ENCODE measurements at places on chromosomes 4 and X.

DNA sequence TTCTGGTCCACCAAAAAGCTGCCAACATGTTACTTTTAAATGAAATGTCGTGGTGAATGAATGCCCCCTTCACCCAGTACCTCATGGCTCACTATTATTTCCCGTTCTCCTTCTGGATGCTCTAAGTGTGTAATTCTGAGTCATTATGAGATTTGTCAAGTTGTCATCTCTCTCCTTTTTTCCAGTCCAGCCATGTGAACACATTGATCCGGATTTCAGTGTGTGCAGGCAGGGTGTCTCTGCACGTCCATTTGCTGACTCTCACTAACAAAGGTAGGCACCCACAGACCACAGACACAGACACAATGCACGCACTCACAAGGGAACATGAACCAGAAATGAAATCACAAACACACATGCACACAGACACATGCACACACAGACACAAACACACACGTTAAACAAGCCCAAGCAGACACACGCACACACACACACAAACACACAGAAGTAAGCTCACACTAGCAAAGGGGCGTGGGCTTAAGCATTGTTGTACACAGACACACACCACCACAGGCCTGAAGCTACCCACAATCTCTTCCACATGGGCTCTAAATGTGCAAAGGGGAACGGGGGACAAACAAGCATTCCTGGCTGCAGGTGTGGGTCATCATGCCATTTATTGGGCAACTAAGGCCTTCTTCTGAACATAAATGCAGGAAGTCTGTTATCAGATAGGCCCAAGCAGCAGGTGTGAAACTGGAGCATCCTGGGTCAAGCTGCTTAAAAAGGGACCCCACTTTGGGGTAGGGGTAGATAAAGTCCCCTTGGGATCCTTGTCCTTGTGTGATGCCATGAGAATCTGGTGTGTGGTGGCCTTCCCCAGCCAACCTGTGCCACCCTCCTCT is 58.1 kb downstream of the NBDY start:
- no peak for DNase-seq
- no peaks in the 10 kb centered on the region for H3K27me3 ChIP-seq
- H3K4me3 ChIP-seq = no peak overlapping the region
- peaks cover 3% of the 10 kb centered on the region for H3K4me1 ChIP-seq
- no peaks in the 10 kb centered on the region for H3K36me3 ChIP-seq
- H3K27ac ChIP-seq = no peak overlapping the region

GRCh38 chrX:108064613-108065012 is 19.7 kb downstream of the VSIG1 start:
- H3K4me1 ChIP-seq = no peaks in the 10 kb centered on the region
- H3K4me3 ChIP-seq = no peak overlapping the region
- no peaks in the 10 kb centered on the region for H3K27me3 ChIP-seq
- no peak overlapping the region for H3K27ac ChIP-seq
- no peaks in the 10 kb centered on the region for H3K36me3 ChIP-seq

- H3K4me3 ChIP-seq = no peak overlapping the region
- peaks cover 33% of the 10 kb centered on the region for H3K4me1 ChIP-seq
- H3K27ac ChIP-seq = no peak overlapping the region
- DNase-seq = no peak
- no peaks in the 10 kb centered on the region for H3K27me3 ChIP-seq
Observed at GRCh38 chr4:16126714-16127113, 42.9 kb upstream of the PROM1 start.

GRCh38 chrX:133215017-133215416 is 3.1 kb downstream of the TFDP3 start:
- no peak overlapping the region for H3K27ac ChIP-seq
- no peaks in the 10 kb centered on the region for H3K27me3 ChIP-seq
- H3K36me3 ChIP-seq = no peaks in the 10 kb centered on the region
- H3K4me1 ChIP-seq = no peaks in the 10 kb centered on the region
- no peak for DNase-seq

GRCh38 chr4:185713731-185714130 is 98.3 kb downstream of the SORBS2 start:
- H3K4me1 ChIP-seq = no peaks in the 10 kb centered on the region
- no peak overlapping the region for H3K27ac ChIP-seq
- H3K4me3 ChIP-seq = no peak overlapping the region
- no peak for DNase-seq
- H3K27me3 ChIP-seq = no peaks in the 10 kb centered on the region
- no peaks in the 10 kb centered on the region for H3K36me3 ChIP-seq

DNA sequence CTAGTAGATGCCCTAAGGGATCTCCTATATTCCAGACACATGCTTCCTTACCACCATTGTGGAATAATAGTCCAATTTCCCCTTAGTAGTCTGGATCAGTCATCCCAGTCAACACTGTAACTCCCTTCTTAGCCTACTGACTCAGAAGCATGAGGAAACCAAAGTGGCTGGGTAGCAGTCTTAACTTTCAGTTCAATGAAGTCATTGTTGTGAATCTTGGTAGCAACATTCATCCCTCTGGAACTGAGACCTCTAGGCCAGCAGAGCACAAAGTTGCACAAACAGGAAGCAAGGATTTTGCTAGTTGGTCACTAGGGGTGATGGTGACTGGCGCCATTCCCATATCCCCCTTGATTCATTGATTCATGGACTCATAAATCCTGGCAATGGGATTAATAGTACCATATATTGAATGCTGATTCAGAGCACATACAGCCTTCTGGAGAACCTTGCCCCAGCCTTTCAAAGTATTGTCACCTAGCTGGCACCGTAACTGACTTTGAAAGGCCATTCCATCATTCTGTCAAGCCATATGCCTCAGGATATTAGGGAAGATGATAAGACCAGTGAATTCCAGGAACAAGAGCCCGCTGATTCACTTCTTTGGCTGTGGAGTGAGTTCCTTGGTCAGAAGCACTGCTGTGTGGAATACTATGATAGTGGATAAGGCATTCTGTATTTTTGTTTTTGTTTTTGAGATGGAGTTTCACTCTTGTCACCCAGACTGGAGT is 19.7 kb upstream of the GPAT3 start:
- no peak for DNase-seq
- H3K4me1 ChIP-seq = no peaks in the 10 kb centered on the region
- no peak overlapping the region for H3K4me3 ChIP-seq
- H3K27me3 ChIP-seq = no peaks in the 10 kb centered on the region
- no peaks in the 10 kb centered on the region for H3K36me3 ChIP-seq

GRCh38 chr4:40579983-40580382 is 49.7 kb downstream of the RBM47 start:
- no peaks in the 10 kb centered on the region for H3K36me3 ChIP-seq
- H3K4me3 ChIP-seq = no peak overlapping the region
- no peak for DNase-seq
- no peaks in the 10 kb centered on the region for H3K27me3 ChIP-seq
- peaks cover 32% of the 10 kb centered on the region for H3K4me1 ChIP-seq

GRCh38 chr4:124936427-124936826 is 223.9 kb upstream of the ANKRD50 start:
- DNase-seq = no peak
- no peaks in the 10 kb centered on the region for H3K27me3 ChIP-seq
- no peak overlapping the region for H3K4me3 ChIP-seq
- H3K36me3 ChIP-seq = no peaks in the 10 kb centered on the region

GRCh38 chr4:75289914-75290582 is 224.2 kb downstream of the RCHY1 start:
- no peak overlapping the region for H3K27ac ChIP-seq
- no peaks in the 10 kb centered on the region for H3K36me3 ChIP-seq
- no peaks in the 10 kb centered on the region for H3K4me1 ChIP-seq

DNA sequence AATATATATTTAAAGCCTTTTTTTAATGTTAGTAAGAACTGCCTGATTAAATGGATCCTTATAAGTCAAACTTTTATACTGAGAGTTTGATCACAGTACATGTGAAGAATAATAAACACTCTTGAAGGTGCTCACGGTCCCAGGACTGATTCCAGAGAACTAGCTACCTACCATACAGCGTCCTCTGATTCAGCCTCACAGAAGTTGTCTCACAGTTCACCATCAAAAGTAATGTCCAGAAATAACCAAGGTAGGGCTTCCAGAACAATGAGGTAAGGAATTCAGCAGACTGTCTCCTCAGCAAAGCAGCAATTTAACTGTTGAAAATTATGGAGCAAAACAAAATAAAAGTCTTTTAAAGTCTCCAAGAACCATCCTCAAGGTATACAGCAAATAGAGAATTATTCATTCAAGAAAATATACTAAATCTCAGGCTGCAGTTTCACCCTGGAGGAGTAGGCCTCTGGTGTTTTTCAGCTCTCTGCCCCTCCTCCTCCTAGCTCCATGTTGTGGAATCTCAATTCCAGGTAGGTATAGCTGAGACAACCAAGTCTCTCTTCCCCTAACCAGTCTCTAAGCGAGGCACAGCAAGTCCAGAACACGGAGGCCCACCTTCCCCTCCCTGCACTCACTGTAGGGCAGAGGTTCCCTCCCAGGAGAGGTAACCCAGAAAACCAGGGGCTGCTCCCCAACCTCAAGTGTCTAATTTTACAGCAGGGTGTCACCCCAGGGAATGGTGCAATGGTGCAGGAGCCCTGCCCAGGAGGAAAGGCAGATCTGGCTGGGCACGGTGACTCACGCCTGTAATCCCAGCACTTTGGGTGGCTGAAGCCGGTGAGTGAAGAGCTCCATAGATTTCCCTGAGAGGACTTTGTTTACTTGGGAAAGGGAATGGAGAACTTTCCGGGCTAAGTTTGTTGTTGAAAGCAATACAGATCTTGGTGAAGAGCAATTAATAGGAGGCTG is 28.6 kb downstream of the FAM241A start:
- no peaks in the 10 kb centered on the region for H3K27me3 ChIP-seq
- peaks cover 9% of the 10 kb centered on the region for H3K4me1 ChIP-seq
- no peak for DNase-seq
- no peak overlapping the region for H3K27ac ChIP-seq
- H3K36me3 ChIP-seq = peaks cover 13% of the 10 kb centered on the region

DNA sequence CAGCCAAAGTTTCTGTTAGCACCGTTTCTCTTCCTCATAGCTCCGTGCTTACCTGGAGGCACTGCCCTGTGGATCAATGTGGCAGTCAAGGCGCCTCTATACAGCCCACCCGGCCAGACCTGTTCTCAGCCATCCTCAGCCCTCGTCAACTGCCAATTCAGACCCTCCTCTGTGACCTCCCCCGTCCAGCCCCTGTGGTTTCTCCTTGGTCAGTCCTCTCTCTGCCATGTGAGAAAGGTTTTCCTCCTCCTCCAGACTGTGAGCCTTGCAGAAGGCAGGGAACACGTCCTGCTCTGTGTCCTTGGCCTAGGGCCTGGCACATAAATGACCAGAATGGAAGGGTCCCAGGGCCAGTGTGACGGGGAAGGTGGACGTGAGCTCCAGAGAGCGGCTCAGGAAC is 174.6 kb upstream of the PSAPL1 start:
- no peak overlapping the region for H3K27ac ChIP-seq
- H3K27me3 ChIP-seq = peaks cover 22% of the 10 kb centered on the region
- H3K4me1 ChIP-seq = no peaks in the 10 kb centered on the region
- no peak overlapping the region for H3K4me3 ChIP-seq
- DNase-seq = no peak
- no peaks in the 10 kb centered on the region for H3K36me3 ChIP-seq

- H3K36me3 ChIP-seq = no peaks in the 10 kb centered on the region
- no peak for DNase-seq
- no peaks in the 10 kb centered on the region for H3K27me3 ChIP-seq
- H3K4me3 ChIP-seq = no peak overlapping the region
Observed at GRCh38 chrX:101530944-101531343, 19.4 kb upstream of the ARMCX1 start.

DNA sequence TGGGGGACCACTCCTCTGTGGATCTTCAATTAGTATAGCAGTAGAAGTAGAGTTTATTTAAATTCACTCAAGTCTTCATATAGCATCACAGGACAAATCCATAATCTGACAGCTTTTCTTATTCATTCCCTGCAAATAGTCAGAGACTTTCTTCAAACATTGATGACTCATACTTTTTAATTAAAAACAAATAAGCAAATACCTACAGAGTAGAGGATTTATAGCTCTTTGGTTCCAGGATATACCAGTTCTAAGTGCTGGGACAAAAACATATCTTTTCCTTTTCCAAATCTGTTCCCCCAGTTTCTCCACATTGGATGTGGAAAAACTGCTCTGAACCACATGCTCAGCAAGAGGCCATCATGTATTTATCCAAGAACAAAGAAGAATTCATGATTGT is 24.1 kb downstream of the EMCN start:
- H3K4me3 ChIP-seq = no peak overlapping the region
- no peak overlapping the region for H3K27ac ChIP-seq
- H3K27me3 ChIP-seq = no peaks in the 10 kb centered on the region
- no peaks in the 10 kb centered on the region for H3K36me3 ChIP-seq

DNA sequence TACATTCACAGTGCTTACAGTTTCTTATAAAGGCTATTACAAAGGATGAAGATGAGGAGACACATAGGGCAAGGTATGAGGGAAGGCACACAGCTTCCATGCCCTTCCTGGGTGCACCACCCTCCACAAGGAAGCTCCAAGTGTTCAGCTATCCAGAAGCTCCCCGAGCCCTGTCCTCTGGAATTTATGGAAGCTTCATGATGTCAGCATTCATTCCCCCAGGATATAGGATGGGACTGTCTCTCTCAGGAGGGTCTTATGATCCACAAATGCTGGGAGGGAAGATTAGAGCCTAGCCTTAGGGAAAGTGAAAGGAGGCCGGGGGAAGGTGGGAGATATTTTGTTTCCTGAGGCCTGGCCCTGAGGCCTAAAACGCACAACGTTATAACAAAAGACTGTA is 236.0 kb downstream of the ANK2 start:
- H3K36me3 ChIP-seq = no peaks in the 10 kb centered on the region
- no peaks in the 10 kb centered on the region for H3K4me1 ChIP-seq
- no peak overlapping the region for H3K4me3 ChIP-seq
- no peak overlapping the region for H3K27ac ChIP-seq
- H3K27me3 ChIP-seq = no peaks in the 10 kb centered on the region

DNA sequence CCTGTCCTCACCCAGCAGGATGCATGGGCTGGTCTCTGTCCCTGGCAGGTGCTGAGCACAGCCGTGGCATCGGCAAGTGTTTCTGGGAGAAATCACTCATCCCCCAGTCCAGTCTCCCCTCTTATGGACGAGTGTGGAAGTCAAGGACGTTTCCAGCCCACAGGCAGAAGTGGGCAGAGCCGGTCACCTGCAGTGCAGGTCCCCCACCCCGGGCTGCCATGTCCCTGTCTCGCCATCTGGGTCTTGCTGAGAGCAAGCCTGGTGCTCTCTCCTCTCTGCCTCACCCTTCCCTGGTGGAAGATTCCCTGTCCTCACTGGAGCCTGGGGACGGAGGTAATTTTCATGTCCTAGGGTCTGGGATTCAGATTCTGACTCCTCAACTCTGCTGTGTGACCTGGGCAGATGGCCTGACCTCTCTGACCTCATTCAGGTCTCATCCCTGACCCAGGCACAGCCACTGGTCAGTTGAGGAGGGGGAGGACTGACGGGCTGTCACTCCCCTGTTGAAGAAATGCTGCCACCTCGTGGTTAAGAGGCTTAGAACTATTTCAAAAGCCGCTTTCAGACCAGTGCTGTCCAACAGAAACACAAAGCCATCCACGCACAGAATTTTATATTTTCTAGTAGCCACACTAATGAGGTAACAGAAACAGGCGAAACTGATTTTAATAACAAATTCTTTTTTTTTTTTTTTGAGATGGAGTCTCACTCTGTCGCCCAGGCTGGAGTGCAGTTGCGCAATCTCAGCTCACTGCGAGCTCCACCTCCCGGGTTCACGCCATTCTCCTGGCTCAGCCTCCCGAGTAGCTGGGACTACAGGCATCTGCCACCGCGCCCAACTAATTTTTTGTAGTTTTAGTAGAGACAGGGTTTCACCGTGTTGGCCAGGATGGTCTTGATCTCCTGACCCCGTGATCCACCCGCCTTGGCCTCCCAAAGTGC is 1.8 kb downstream of the CPZ start:
- no peak overlapping the region for H3K4me3 ChIP-seq
- H3K27ac ChIP-seq = no peak overlapping the region
- peaks cover 51% of the 10 kb centered on the region for H3K27me3 ChIP-seq
- H3K4me1 ChIP-seq = no peaks in the 10 kb centered on the region
- H3K36me3 ChIP-seq = no peaks in the 10 kb centered on the region

All from common myeloid progenitor, CD34-positive (primary cell).